ENCODE measurements at places on chromosomes 16 and 17.

- no peak for DNase-seq
Observed at GRCh38 chr17:80826346-80826954, 165.2 kb upstream of the CHMP6 start.

DNA sequence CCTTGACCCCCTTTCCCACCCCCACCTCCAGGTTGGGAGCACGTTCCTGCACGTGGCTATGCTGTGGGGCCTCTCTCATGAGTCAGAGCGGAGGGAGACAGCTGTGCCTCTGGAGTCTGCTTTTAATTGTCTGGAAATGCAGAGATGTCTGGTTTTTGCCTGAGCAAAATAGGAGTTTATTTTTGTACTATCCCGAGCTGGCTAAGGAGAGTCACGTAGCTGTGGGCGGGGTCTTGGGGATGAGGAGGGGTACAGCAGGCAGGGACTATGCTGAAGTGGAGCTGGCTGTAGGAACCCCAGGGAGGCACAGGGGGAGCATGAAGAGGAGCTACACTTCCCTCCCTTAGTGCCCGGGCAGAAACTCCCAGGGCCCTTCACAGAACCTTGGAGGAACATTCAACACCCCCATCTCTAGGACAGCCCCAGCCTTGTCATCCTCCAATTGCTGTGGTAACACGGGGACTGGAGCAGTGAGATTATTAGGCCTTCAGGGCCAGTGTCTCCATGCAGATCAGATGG, 44.7 kb upstream of the LGALS9 start:
- DNase-seq, result no peak

- DNase-seq, result no peak
Observed at GRCh38 chr17:17376362-17376761, 73.2 kb downstream of the NT5M start.

DNA sequence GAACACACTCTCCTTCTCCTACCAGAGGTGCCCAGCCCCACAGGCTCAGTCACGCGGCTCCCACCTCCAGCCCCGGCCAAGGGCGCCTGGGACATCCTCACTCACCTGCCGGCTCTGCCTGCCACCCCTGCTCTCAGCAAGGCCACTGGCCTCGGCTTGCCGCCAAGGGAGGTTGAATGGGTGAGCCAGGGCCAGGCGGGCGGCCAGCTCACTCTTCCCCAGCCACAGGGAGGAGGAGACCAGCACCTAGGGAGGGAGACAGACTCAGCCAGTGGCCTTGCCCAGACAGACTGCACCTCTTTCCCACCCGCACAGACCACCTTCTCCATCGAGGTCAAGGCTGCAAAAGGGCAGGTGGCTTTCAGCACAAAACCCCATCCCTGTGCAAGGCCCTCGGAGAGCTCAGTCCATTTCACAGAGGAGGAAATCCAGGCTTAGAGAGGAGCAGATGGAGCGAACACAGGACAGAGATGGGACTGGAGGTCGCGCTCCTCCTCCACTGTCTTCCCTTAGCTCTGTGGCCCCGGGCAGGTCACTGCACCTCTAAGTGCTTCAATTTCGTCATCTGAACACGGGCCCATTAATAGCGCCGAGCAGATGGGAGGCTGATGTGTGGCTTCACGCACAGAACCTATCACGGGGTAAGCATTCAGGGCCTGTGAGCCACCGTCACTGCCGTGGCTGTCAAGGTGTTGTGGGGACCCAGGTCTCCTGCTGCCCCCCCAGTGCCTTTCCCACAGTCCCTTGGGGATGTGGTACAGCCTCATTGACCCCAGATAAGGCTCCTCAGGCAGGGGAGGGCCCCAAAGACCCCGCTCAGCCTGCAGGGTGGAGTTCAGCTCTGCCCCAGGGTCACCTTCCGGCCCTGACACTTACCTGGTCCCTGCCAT, 56.1 kb downstream of the RMI2 start:
- no peak for DNase-seq

GRCh38 chr17:41629826-41630670, 5.7 kb upstream of the KRT17 start:
- no peak for DNase-seq

DNA sequence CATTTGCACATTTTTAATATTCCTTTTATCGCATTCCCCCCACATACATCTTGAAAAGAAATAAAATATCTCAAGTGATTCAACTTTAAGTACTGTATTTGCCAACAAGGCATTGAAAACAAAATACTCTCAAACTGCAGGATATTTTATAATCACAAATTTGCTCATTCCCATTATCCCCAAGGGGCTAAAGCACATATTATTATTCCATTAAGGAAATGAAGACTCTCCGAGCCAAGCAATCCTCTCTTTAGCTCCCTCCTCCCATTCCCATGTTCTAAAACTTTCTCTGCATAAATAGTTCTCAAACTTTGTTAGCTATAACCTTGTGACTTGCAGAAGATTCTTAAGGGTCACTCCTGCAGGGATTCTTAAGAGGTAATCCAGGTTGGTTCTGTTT, 436.8 kb downstream of the KCNJ2 start:
- DNase-seq, result no peak

DNA sequence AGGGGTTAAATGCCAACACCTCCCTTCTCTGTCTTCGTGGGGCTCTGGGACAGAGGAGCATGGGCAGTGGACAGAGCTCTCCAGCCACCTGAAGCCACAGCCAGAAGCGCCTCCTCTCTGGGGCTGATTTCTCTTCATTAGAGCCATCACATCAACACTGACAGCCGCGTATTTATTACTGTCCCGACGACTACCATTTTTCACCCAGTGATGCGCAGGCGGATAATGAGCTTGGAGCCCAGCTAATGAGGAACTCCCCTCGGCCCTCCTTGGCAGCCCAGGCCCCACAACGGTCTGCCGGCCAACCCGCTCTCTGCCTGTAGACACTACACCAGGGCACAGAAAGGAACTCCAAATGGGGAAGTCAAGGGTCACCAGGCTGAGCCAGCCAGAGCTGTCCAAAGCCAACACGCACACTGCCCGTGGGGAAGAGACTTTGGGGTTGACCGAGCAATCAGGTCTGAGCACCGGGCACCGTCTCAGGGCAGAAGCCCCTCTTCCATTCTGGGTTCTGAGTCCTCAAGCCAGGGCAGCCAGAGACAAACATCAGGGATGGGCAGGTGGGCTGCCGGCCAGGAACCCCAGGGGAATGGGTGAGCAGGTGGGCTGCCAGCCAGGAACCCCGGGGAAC, 13.2 kb downstream of the SDK2 start:
- DNase-seq, result no peak

DNA sequence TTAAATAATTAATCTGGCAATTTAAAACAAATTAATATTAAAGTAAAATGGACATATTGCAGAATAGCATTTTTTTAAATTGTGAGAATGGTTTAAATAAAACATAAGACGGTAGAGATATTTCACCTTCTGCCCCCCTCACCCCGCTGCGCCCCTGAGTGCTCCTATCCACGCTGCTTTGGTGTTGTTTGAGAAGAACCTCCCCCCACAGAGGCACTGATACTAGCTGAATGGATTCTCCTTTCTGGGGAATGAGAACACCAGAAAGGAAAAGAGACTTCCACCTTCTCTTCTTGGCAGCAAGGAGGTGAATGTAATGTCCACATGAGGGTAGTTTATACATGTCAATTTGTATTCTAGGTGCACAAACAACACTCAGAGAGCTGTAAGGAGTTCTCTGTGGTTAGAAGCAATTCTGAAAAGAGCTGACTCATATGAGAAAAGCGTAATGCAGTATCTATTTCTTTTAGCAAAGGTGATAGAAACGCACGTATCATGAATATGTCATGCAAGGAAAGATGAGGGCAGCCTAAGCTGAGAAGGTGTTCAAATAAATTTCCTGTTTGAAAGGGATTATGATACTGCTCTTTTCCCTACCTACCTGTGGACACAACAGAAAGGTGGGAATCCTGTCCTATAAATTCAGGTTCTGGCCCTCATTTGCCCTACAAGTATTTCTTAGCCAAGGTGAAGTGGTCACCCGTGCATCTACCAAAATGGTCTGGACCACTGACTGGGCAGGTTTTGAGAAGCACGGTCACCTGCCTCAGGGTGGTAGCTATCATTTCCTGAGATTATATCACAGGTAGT, 126.9 kb downstream of the PARN start:
- DNase-seq, result no peak
